ENCODE measurements at places on chromosomes 3 and 15. TPM values are rescaled to one million over a fixed set of nuclear protein-coding genes. Genes with fewer than 3 reads are reported as not detected.

Gene CFAP20DC
- total RNA-seq = 2.2 TPM

Gene INSYN1
- total RNA-seq = not detected

Gene IL12A
- total RNA-seq = 1.4 TPM

Gene NR1I2
- 0.13 TPM for total RNA-seq

Gene ACTRT3
- 0.43 TPM for total RNA-seq

Gene ALPK3
- 0.20 TPM for total RNA-seq

Gene AKAP13
- total RNA-seq = 170 TPM

Gene CD80
- total RNA-seq = 27.1 TPM

Data from activated CD4-positive, alpha-beta memory T cell treated with anti-CD3 and anti-CD28 coated beads, Interleukin-2, amount 10 ng/mL, durations not matched to agents 7 days and 5 days (primary cell).